ENCODE measurements at places on chromosomes 6 and 20.
A peak's percentile ranks its signal among the peaks of the same experiment; 100 is the strongest.

DNA sequence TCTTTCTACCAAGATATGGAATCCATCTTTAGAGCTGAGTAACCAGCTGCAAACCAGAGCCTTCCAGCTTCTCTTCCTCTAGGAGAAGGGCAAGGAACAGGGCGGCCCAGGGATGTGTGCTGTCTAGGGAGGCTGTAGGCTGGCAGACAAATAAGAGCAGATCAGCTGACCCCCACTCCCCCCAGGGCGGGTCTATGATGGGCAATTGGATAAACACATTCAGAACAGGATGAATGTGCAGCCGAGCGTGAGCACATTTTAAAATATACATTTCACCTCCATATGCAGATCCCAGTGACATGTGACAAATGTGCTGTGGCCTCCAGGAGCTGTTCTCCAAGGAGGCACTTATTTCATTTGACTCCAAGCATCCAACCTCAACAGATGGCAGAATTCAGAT lies 580.1 kb downstream of the PTPRT start:
- no peak for DNase-seq

DNA sequence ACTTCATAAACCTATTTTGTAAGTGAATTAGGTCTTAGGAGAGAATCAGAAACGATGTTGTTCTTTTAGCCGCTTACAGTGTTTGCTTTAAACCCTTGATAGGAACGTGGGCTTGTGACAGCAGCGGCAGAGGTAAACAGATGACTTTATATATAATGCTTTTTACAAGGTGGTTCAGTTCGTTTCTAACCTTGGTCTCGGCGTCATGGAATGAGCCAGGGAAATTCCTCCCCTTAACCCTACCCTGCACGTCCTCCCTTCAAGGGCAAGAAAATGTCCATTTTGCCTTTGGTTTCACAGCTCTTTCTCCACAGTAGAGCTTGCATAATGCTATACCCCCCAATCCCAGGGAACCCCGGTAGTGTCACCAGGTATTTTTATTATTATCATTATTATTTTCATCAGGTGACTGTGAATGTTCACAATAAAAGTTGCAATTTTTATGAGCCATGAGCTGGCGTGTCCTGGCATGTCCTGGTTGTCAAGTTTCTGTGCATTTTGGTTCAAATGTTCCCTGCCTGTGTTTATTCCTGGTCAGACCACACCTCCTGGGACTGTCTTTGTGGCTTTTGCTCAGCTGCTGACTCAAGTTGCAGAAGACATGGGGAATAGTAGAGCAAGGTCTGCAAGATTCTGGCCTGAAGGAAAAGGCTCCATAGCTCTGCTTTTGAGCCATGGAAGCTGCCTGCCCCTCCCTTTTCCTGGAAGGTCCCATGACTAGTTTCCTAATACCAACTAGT lies 112.8 kb upstream of the BMP2 start:
- no peak for DNase-seq

DNA sequence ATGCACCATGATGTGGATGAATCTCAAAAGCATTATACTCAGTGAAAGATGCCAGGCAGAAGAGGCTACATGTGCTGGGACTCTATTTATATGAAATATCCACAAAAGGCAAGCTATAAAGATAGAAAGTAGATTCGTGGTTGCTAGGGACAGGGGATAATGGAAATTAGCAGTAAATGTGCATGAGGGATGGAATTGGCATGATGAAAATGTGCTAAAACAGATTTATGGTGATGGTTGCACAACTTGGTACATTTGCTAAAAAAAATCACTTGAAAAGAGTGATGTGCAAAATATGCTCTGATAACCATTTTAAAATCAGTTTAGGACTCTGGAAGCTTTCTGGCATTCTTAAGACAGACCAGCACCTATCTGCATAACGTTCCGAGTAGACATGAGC lies 61.6 kb downstream of the ALDH8A1 start:
- no peak for DNase-seq

DNA sequence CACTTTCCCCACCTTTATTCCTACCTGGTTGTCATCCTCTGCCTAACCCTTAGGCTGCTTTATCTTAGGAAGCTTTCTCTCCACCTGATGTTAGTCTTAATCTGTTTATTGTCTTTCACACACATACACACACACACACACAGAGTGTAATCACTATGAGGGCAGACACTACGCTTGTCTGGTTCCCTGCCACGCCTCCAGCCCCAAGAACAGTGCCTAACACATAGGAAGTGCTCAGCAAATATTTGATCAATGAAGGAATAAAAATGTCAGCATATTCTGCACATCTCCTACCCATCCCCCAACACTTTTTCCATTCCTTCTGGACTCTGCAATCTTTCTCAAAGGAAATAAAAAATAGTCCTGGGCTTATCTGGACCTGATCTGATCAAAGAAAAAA lies 51.1 kb upstream of the NFATC2 start:
- DNase-seq = no peak

- DNase-seq = no peak
Observed at GRCh38 chr20:48286601-48287000, 501.3 kb upstream of the SULF2 start.

GRCh38 chr20:37396416-37397075 lies 50.6 kb downstream of the SRC start:
- DNase-seq = peak; percentile 80

DNA sequence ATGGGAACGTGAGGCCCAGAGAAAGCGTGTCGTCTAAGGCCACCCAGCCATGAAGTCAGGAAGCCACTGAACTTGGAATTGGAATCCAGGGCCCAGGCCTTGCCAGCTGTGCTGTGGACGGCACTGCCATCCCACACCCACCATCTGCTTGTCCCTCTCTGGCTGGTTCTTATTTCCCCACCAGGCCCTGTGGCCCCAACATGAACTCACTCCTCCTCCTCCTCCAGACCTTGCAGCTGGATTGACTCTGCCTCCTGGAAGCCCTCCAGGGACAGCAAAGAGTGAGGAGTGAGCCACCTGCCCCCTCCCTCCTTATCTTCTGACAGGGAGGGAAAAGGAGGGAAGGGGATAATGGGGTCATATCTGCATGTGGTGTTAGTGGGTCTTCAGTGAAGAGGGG lies 16.0 kb upstream of the IP6K3 start:
- DNase-seq = no peak

DNA sequence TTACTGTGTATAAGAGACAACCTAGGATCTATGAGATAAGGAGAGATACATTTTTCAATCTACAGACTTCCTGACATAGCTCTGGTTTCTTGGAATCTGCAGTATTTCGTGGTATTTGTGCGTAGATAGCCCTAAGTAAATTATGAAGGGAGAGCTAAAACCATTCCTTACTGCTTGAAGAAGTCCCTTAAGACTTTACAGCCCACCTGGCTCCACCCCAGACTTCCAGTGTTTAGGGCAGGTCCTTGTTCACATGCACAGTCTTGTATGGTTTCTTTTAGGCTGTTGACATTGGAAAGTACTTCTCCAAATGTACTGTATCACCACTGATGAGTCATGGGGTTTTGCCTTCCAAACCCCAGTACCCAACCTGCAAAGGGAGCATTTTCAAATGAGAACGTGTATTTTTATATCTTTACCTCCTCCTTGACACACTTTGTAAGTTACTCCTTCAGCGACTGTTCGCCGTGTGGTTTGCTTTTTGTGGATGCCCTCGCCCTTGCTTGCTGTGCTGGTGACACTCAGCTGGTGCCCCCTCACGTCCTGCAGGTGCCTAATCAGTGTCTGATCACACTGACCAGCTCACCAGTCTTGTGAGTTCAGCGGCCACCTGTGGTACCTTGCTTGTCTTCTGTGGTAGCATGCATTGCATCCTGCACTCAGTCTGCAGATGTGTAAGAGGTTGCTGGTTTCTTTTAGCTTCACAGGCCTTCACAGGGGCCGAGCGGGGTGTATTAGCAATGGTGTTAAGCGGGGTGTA lies 73.3 kb downstream of the IGF2R start:
- DNase-seq = peak; percentile 33

DNA sequence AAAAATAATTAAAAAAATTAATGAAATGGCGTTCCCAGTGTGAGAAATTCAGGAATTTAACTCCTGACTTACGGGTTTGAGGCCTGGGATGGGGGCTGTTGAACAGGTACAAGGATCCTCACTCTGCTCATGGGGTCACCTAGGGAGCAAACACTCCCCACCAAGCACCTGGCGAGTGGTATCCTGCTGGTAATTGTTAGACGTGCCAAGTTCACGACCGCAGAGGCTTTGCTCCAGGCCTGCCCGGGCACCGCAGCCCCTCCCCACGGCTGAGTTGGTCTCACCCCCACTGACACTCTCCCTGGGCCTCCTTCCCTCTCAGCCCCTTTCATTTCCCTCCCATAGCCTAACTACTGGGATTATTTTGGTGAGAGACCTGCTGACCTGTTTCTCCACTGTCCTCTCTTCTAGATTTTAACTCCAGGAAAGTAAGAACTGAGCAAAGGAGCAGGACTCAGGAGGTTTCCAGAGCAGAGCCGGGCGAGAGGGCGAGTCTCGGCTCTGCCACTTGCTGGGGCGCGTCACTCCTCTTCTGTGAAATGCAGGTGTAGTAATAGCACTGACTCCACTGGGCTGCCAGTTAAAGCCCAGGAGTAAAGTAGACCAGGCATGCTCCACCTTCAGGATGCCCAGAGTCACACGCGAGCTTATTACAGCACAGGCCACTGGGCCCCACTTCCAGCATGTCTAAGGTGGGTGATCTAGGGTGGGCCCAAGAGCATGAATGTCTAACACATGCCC lies 22.8 kb downstream of the BMP7 start:
- no peak for DNase-seq

- no peak for DNase-seq
Observed at GRCh38 chr20:18835466-18836256, 22.1 kb downstream of the SCP2D1 start.

- DNase-seq = no peak
Observed at GRCh38 chr6:132898376-132898775, 84.0 kb downstream of the RPS12 start.

GRCh38 chr6:120771019-120771418 lies 563.3 kb downstream of the TBC1D32 start:
- no peak for DNase-seq

GRCh38 chr6:75250552-75250951 lies 7.0 kb upstream of the COX7A2 start:
- no peak for DNase-seq

DNA sequence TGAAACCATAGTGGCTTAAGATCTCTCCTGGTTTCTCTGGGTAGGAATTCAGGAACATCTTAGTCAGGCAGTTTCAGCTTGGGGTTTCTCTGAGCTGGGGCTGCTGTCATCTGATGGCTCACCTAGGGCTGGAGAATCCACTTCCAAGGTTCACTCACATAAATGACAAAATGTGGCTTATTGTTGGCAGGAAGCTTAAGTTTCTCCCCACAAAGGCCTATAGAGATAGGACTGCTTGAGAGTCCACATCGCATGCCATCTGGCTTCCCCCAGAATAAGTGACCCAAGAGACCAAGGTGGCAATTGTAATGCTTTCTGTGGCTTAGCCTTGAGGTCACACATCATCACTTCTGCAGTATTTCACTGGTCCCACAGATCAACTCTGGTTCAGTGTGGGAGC lies 131.4 kb downstream of the EDN1 start:
- no peak for DNase-seq

DNA sequence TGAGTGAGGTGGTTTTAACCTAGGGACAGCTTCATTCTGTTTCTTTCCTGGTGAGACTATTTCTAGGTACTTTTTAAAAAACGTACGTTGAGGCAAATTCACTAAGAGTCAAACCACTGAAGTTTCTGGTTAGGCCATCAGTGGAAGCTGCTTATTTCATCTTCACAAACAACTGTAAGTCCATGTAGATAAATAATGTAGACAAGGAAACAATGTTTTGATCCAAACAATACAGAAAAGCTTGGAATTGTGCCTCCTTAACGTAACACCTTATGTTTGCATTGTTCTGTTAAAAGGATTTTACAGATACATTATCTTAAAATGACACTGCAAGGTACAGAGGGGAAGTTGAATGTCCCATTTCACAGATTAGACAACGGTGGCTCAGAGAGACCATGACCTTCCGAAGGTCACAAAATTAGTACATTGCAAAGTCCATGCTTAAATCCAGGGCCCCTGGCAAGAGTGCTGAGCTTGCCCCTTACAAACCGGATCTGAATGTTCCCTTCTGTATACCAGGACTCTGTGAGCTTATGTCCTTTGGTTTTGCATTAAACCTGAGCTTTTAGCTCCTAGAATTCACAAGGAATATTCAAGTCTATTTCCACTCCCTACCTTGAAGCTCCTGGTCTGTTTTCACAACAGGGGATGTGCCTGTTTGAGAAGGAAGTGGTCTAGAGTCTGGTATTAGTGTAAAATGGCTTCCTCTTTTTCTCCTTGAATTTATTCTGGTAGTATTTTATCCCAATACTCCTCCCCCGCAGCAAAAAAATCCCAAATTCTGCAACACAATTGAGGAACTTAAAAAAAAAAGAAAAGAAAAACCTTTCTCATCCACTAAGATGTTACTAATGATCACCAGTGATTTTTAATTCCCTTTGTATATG lies 28.9 kb upstream of the ZNF217 start:
- no peak for DNase-seq

- DNase-seq = peak; percentile 70
Observed at GRCh38 chr6:14129575-14129974, 12.0 kb downstream of the CD83 start.

- DNase-seq = no peak
Observed at GRCh38 chr20:52675375-52675774, 296.8 kb upstream of the TSHZ2 start.

DNA sequence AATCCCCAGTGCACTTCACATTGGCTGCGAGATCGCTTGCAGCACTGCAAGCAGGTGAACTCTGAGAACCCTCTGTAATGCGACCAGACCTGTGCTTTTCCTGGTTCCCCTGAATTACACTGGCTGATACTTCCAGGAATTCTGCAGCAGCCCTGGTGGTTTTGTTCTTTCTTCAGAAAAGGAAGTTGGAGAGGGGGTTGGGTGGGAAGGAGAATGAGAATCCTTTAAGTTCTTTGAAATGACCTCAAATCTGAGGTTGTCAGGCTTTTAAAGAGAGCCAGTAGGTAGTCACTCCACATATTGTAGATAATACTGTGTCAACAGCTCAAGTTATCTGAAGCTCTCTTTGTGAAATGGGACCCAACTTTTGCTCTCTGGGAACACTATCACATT lies 62.4 kb downstream of the GCNT2 start:
- DNase-seq = no peak

- no peak for DNase-seq
Observed at GRCh38 chr6:145609521-145609920, 125.8 kb downstream of the EPM2A start.

DNA sequence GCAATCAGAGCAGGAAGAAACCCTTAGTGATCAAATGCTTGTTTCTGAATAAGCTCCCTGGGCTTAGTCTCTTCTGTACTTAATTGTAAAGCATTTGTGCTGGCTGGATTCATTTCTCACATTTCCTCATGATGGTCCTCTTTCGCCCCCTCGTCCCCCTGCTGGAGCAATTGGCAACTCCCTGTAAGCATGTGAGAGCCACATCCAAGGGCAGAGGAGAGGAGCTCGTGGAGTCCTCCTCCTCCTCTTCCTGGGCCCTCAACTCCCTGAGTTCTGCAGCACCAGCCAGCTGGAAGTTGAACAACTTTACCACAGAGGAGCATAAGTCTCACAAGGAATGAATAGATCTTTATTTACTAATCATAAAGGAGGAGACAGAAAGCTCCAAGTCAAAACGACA lies 12.6 kb downstream of the ANKEF1 start:
- DNase-seq = no peak

- DNase-seq = no peak
Observed at GRCh38 chr20:10826111-10826510, 152.3 kb upstream of the JAG1 start.
